ENCODE measurements at places on chromosomes 2 and 18. TPM values are rescaled to one million over a fixed set of nuclear protein-coding genes. Genes with fewer than 3 reads are reported as not detected.

- H3K27me3 ChIP-seq = no peaks in the 10 kb centered on the region
- no peak overlapping the region for H3K4me3 ChIP-seq
- no peaks in the 10 kb centered on the region for H3K4me1 ChIP-seq
Measured at GRCh38 chr2:102967451-102967850, 205.6 kb downstream of the TMEM182 start.

GRCh38 chr2:119350311-119350998 lies 16.2 kb downstream of the C2orf76 start:
- H3K4me1 ChIP-seq = no peaks in the 10 kb centered on the region
- no peak for DNase-seq
- no peak overlapping the region for H3K4me3 ChIP-seq
- H3K36me3 ChIP-seq = no peaks in the 10 kb centered on the region
- no peaks in the 10 kb centered on the region for H3K27me3 ChIP-seq

Gene ELOA2
- not detected for total RNA-seq

Gene IL37
- total RNA-seq = not detected

GRCh38 chr18:79712206-79712857 lies 32.7 kb downstream of the CTDP1 start:
- no peaks in the 10 kb centered on the region for H3K4me1 ChIP-seq
- H3K36me3 ChIP-seq = peaks cover 13% of the 10 kb centered on the region

- no peaks in the 10 kb centered on the region for H3K36me3 ChIP-seq
- no peaks in the 10 kb centered on the region for H3K27me3 ChIP-seq
- no peak overlapping the region for H3K4me3 ChIP-seq
- no peak overlapping the region for H3K27ac ChIP-seq
- no peaks in the 10 kb centered on the region for H3K4me1 ChIP-seq
- DNase-seq = no peak
Measured at GRCh38 chr2:9807555-9808305, 35.5 kb upstream of the TAF1B start.

Gene KYNU
- total RNA-seq = 0.20 TPM

Gene ITGA4
- 142 TPM for total RNA-seq

- H3K27me3 ChIP-seq = no peaks in the 10 kb centered on the region
Measured at GRCh38 chr2:137023205-137023604, 257.9 kb downstream of the THSD7B start.

DNA sequence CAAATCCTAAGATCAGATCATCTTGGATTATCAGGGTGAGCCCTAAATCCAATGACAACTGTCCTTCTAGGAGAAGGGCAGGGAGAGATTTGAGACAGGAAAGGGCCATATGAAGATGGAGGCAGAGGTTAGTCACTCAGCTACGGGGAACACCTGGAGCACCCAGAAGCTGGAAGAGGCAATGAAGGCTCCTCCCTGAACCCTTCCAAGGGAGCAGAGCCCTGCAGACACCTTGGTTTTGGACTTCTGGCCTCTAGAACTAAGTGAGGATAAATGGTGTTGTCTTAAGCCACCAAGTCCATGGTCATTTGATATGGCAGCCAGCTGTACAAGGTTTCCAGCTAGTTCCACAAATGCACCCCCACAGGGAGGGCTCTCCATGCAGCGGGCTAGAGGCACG lies 6.9 kb upstream of the PTPN2 start:
- H3K27me3 ChIP-seq = no peaks in the 10 kb centered on the region
- DNase-seq = no peak
- no peak overlapping the region for H3K27ac ChIP-seq
- no peaks in the 10 kb centered on the region for H3K4me1 ChIP-seq

Gene MLPH
- total RNA-seq = not detected

Gene IRS1
- 3.9 TPM for total RNA-seq
